ENCODE measurements at places on chromosomes 16 and 17. TPM values are rescaled to one million over a fixed set of nuclear protein-coding genes. Genes with fewer than 3 reads are reported as not detected.

- H3K36me3 ChIP-seq, result no peaks in the 10 kb centered on the region
- DNase-seq, result no peak
- H3K27me3 ChIP-seq, result no peaks in the 10 kb centered on the region
- no peak overlapping the region for H3K27ac ChIP-seq
- H3K4me1 ChIP-seq, result no peaks in the 10 kb centered on the region
- no peak overlapping the region for H3K4me3 ChIP-seq
Measured at GRCh38 chr16:26348095-26348494, 656.3 kb downstream of the HS3ST4 start.

DNA sequence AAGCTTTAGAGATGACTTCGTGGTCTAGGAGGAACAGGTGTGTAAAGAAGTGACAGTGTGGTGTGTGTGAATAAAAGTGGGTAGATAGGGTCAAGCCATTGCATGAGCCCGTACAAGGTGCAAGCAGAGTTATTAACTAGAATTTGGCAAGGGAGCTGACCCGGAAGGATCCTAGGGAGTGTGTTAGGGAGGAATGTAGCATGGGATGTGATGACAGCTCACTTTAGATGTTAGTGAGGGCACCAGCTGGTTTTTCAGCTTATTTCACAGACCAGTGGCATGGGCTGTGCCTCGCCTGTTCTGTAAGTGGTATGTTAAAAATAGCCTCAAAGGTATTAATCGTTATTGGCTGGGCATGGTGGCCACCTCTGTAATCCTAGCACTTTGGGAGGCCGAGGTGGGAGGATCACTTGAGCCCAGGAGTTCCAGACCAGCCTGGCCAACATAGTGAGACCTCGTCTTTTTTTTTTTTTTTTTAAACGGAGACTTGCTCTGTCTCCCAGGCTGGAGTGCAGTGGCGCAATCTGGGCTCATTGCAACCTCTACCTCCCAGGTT is 8.3 kb downstream of the ANKRD40CL start:
- no peak overlapping the region for H3K27ac ChIP-seq
- H3K27me3 ChIP-seq, result no peaks in the 10 kb centered on the region
- no peaks in the 10 kb centered on the region for H3K4me1 ChIP-seq
- H3K4me3 ChIP-seq, result no peak overlapping the region
- no peak for DNase-seq
- H3K36me3 ChIP-seq, result peaks cover 17% of the 10 kb centered on the region

DNA sequence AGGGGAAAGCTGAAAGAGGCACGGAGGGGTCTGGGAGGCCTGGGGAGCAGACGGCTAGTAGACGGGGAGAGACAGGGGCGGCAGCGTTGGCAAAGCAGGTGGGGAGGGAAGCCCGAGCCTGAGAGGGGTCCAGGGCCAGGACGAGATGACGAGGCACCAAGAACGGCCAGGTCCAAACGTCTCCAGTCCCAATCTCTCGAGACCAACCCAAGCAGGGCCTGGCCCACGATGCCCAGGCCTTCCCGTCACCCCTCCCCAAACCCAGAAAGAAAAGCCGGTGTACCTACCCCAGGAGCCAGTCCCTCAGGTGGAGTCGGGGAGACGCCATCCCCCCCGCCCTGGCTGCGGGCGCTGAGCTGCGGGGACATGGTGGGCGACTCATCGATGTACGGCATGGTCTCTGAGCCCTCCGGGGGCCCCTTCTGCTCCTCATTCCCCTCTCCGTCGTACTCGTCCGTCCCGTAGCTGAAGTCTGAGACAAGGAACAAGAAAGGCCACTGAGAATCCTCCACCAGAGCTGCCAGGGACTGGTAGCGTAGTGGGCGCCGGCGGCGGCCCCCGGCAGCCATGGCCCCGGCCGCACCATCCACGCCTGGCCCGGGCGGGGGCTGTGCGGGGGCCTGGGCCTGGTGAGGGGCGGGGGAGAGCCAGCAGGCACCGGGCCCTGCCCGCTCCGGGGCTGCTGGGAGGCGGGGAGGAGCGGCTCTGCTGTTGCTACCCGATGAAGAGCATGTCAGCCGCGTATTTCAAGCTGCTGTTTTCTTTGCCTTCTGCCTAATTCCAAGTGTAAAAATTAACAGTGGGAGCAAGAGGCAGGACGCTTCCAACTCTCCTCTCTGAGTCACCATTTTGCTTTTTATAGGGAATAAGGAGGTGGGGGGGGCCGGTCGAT is 54.6 kb downstream of the ABR start:
- no peaks in the 10 kb centered on the region for H3K36me3 ChIP-seq
- no peak overlapping the region for H3K4me3 ChIP-seq
- no peak for DNase-seq
- H3K27ac ChIP-seq, result no peak overlapping the region
- H3K27me3 ChIP-seq, result no peaks in the 10 kb centered on the region
- peaks cover 8% of the 10 kb centered on the region for H3K4me1 ChIP-seq

DNA sequence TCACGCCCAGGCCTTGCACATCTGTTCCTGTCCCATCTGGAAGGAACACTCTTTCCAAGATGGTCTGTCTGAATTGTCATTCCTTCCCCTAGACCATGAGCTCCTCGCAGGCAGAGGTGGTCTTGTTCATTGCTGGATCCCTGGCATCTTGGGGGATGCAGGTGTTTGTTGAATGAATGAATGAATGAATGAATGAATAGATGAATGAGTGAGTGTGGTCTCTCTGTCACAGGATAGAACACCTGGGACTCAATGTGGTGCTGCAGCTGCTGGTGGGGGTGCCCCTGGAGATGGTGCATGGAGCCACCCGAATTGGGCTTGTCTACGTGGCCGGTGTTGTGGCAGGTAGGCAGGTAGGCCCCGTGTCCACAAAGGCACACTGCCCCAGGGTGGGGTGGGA is 32.2 kb downstream of the RHBDL3 start:
- H3K36me3 ChIP-seq, result no peaks in the 10 kb centered on the region
- no peak for DNase-seq
- H3K4me1 ChIP-seq, result no peaks in the 10 kb centered on the region
- no peak overlapping the region for H3K27ac ChIP-seq
- no peak overlapping the region for H3K4me3 ChIP-seq

IL17C gene
- not detected for total RNA-seq

NCBP3 gene
- 17.3 TPM for total RNA-seq

CCT6B gene
- total RNA-seq, result 0.33 TPM
